Glutamatergic neuron (in vitro differentiated cells): ENCODE measurements at places on chromosomes 12 and 14. TPM values are rescaled to one million over a fixed set of nuclear protein-coding genes. Genes with fewer than 3 reads are reported as not detected.

C12orf76 gene
- total RNA-seq = 43.3 TPM

LTB4R2 gene
- total RNA-seq = 8.9 TPM

CCDC85C gene
- 32.3 TPM for total RNA-seq

RNASE11 gene
- not detected for total RNA-seq

SERPINA12 gene
- total RNA-seq = not detected

RPL10L gene
- not detected for total RNA-seq

CRY1 gene
- 10.1 TPM for total RNA-seq

P2RX2 gene
- total RNA-seq = 4.1 TPM

PWP1 gene
- total RNA-seq = 42.2 TPM

TMTC2 gene
- total RNA-seq = 99.3 TPM

DAAM1 gene
- 146 TPM for total RNA-seq
